Fibroblast of skin of left quadriceps (primary cell): ENCODE measurements at places on chromosomes 6 and 20.

DNA sequence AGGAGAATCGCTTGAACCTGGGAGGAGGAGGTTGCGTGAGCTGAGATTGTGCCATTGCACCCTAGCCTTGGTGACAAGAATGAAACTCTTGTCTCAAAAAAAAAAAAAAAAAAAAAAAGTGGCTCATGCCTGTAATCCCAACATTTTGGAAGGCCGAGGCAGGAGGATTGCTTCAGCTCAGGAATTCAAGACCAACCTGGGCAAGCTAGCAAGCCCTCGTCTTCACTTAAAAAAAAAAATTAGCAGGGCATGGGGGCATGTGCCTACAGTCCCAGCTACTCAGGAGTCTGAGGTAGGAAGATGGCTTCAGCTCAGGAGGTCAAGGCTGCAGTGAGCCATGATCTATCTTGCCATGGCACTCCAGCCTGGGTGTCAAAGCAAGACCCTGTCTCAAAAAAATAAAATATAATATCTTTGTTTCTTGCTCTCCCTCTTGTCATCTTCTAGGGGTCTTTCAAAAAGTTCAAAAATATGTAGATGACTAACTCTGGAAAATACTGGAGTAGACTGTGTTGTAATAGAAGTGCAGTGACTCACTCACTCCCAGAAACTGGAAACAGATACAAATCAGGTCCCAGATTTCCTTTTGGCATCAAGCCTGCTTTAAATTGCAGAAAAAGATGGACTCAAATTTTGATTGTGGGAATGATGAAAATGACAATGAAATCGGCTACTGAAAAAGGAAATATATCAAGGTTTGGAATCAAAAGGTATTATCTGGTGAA, 2.8 kb upstream of the GINM1 start:
- DNase-seq, result peak; percentile 80

GRCh38 chr6:158021376-158021775, 39.7 kb downstream of the SYNJ2 start:
- no peak for DNase-seq

DNA sequence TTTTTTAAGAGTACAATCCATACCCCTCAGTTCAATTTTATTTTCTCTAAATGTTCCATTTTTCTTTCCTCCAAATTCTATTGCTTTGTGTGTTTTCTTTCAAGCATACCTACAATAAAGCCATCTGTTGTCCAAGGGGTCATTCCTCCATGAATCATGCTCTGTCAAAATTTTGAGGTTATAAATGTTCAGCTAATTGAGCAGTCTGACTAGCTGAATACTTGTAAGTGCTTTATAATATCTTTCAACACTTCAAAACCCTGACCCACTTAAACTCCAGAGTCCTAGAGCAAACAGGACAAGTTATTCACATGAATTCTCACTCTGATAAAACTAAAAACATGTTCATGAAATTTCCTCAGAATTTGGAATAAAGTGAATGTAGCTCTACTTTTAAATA, 33.4 kb upstream of the EYA4 start:
- DNase-seq, result no peak

GRCh38 chr6:35924146-35924545, 3.2 kb upstream of the SRPK1 start:
- no peak for DNase-seq
